ENCODE measurements at places on chromosomes 3 and 15.

GRCh38 chr3:197019535-197019934 lies 10.1 kb downstream of the MELTF start:
- DNase-seq, result no peak

- DNase-seq, result no peak
Observed at GRCh38 chr15:64143276-64143675, 8.3 kb upstream of the SNX22 start.

DNA sequence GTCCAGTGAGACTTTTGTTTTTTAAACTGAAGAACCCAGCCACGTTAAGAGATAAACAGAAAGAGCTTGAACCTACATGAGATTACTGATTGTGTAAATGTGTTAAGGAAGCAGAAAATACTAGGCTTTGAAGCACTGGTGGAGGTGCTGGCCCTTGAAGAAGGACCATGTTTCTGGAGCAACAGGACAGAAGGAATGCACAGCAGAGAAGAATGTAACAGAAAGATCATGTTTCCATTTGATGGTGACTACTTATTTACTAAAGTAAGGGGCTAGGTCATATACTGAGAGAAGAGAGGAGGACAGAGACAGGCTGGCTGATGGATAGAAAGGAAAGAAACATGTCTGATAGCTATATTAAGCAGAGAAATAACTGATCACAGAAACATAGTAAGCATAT lies 88.8 kb downstream of the CLASP2 start:
- no peak for DNase-seq

GRCh38 chr15:35019404-35020327 lies 31.6 kb upstream of the ZNF770 start:
- no peak for DNase-seq

DNA sequence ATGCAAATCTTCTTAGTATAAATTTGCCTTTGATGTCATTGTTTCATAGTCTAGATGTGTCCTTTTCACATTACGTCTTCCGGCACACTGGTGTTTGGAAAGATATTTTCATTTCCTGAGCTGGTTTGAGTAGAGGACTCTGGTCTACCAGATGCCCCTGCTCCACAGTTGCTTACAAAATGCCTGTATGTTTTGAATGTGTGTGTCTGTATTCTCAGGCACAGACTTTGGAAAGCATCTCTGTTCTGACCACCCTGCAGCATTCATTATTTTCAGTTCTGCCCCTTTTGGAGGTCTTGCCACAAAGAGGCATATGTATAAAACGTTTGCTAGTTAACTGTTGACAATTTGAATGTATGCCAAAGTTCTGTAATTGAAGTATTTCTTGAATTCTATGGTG lies 236.0 kb upstream of the GOLIM4 start:
- no peak for DNase-seq

DNA sequence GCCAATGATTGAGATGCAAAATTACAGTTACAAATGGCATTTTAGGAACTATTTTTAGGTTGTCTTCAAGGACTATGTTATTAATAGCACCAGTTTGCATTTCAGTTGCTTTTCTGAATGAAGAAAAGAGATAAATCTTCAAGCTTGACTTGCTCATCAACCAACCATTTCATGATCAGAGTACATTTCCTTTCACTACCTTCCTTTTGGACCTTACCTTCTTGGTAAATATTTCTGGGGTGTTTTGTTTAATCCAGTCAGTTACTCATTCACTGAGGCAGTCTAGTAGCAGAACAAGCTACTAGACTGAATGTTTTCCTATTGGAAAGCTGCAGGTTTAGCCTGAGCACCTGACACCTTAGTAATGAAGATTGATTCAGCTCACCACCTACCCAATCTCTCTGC lies 8.2 kb downstream of the SLC27A2 start:
- no peak for DNase-seq

DNA sequence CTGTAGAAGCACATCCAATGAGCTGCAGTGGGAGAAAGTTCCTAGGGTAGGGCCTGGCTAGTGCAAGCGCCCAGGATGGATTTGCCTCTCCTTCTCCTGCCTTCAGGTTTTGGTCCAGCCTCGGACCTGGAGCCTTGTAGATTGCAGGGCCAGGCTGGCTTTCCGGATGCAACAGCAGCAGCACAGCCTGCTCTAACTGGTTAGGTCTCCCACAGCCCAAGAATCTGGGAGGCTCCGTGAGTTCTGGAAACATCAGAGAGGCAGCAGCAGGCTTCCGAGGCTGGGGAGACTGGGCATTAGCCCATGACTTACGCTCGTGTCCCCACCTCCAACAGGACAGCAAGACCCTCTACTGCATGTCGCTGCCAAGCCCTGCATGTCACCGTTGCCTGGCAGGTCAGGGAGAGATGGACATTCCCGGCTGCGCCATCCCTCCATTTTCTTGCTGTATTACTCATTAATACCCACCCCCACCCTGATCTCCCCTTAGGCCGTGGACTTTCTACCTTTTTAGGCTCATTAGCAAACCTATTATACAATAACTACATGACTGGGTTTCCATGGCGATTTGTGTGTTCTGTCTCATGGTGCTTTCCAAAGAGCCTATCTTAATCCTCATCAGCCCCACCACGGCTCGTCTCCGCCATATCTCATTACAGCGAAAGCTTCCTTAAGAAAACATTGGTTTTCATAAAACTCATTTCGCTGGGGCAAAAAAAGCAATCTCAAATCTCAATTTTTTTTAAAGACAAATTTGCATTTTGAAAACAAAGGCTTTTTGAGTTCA lies 40.9 kb upstream of the RGMA start:
- no peak for DNase-seq

DNA sequence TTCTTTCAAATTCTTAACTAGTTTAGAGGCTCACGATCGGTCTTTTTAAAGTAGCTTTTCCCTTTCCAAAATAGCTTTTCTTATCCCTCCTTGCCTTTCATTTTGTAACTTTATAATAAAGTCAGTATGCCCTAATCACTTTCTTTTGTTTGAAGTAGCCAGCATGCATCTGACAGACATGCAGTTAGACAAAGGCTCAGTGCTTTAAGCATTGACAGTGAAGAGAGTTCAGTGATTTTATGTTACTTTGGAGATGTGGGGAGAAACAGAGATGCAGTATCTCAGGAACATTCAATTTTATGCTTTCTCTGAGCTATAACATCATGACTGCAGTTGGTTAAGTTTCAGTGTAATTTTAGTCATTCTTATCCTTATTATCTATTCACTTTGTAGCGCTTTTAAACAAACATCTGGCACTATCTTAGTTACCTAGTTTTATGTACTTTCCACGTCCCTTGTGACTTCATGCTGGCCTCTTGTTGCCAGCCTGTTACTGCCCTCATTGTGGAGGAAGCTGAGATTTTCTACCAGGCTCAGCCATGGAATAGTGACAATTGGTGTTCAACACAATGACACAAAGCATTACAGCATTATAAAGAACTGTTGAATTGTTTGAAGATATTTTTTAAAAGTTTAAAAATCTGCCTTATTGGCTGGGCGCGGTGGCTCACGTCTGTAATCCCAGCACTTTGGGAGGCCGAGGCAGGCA lies 90.3 kb downstream of the AKAP13 start:
- DNase-seq, result no peak

DNA sequence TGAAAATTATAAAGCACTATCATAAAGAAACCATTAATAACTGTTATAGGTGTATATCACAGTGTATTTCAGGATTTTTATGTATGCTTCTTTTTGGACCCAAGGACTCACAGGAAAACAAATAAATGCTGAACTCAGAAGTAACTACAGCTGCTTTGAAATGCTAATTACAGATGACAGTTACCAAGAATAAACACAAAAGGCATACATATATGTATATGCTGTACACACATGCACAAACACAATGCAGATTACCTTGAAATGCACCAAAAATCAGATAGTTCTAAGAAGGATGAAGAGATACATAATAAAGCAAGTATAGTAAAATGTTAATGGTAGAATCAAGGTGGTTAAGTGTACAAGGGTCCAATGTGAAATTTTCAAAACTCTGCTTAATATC lies 52.2 kb downstream of the ZNF280D start:
- no peak for DNase-seq

DNA sequence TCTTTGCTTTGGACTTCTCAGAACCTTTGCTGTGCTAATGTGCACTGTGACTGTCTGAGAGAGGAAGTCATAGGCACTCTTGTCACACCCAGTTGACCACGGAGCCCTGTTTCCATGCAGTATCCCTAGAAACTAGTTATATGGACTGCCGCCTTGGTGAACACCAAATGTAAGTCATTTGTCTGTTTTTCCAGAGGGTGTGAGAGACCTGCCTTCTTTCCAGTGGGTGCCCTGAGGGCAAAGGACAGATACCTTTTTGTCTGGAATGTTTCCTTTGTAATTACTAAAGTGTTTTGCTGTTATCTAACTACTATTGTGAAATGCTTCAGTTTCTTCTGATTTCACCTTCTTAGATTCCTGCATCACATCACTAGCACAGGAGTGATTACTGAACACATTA lies 91.8 kb downstream of the LARS2 start:
- no peak for DNase-seq

GRCh38 chr15:51776952-51777569 lies 25.7 kb downstream of the TMOD2 start:
- DNase-seq, result peak; percentile 79

GRCh38 chr15:67248011-67248505 lies 6.4 kb downstream of the AAGAB start:
- DNase-seq, result no peak

DNA sequence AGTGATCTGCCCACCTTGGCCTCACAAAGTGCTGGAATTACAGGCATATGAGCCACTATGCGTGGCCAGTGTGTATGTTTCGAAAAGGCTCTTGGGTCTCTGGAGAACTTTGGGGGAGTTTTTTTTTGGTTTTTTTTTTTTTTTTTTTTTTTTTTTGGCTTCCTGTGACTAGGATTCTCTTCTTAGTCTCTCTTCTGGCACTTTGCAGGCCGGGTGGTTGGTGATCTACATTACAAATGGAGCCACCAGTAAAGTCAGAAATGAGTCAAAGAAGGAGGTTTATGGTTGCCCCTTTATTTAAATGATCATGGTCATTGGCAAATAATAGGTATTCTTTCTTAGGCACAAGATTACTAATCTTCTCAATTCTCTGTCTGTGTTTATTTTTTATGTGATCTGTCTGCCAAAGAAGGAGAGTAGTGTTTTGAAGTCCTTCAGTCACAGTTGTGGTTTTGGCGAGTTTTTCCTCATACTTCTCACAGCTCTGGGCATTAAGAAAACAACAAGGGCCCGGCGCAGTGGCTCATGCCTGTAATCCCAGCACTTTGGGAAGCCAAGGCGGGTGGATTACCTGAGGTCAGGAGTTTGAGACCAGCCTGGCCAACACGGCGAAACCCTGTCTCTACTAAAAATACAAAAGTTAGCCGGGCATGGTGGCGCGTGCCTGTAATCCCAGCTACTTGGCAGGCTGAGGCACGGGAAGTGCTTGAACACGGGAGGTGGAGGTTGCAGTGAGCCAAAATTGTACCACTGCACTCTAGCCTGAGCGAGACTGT lies 38.3 kb downstream of the PDE8A start:
- DNase-seq, result no peak

DNA sequence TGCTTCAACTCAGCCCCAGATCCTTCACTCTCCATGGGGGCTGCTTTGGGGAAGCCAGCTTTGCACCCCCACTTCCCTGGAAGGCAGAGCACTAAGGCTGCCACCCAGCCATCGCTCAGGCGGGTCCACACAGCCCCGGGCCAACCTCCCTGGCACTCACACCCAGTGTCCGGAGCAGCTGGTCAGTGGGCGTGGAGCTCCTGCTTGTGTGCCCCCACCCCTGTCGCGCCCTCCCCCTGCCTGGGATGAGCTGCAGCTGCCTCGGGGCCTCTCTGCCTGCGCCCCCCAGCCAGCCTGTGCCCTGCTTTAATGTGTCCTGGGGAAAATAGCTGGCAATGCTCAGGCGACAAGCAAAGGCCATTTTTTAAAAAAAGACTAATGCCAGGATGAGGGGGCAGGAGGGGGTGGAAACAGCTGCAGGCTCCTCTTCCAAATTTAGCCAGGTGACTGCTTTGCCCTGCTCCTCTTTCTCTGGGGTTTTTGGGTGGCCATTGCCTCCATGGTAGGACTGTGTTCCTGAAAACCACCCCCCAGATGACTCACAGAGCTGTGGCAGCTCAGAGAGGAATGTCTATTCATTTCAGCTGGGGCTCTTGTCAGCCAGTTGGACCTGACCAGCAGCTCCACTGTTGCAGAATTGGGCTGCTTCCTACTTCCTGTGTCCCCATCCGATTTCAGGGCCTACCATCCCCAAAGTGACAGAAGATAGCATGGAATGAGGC lies 65.0 kb downstream of the CEMIP start:
- no peak for DNase-seq

- no peak for DNase-seq
Observed at GRCh38 chr3:11323813-11324212, 51.6 kb downstream of the ATG7 start.

GRCh38 chr3:58287354-58287753 lies 18.7 kb upstream of the RPP14 start:
- no peak for DNase-seq

- DNase-seq, result no peak
Observed at GRCh38 chr3:183275418-183275817, 22.4 kb downstream of the B3GNT5 start.

- no peak for DNase-seq
Observed at GRCh38 chr15:85124173-85124572, 142.5 kb downstream of the PDE8A start.

GRCh38 chr3:46957092-46957820 lies 19.3 kb downstream of the CCDC12 start:
- no peak for DNase-seq
